Stimulated activated CD8-positive, alpha-beta memory T cell treated with anti-CD3 and anti-CD28 coated beads, Interleukin-7, amount 100 ng/mL, for 1 hour (primary cell): ENCODE measurements at places on chromosomes 3 and 15.

DNA sequence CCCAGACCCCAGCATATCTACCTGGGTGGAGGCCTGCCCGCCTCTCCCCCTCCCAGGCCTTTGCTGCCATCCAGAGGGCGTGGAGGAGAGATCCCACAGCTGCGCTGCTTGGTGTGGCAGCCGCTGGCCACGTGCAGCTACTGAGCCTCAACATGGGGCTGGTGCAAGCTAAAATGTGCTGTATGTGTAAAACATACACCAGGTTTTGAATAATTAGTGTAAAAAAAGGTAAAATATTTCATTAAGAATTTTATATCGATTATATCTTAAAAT, 95.8 kb downstream of the SEC22A start:
- DNase-seq: no peak

DNA sequence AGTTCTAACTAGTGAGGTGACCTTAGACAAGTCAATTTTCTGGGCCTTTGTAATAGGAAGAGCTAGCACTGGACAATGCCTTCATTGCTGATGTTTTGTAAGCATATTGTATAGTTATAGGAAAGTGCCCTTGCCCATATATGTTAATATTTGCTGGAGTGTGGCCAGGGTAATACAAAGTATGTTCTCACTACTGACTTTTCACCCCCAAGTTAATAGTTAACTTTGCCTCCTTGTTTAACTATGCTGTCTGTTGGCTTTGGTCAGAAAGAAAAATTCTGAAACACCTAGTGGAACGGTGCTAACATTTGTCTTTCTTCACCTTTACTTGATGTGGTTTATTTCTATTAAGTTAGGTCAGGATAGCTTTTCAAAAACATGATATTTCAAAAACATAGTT, 287.4 kb upstream of the CTNNB1 start:
- DNase-seq: no peak

- no peak for DNase-seq
Observed at GRCh38 chr15:95590533-95591044, 739.9 kb upstream of the NR2F2 start.

DNA sequence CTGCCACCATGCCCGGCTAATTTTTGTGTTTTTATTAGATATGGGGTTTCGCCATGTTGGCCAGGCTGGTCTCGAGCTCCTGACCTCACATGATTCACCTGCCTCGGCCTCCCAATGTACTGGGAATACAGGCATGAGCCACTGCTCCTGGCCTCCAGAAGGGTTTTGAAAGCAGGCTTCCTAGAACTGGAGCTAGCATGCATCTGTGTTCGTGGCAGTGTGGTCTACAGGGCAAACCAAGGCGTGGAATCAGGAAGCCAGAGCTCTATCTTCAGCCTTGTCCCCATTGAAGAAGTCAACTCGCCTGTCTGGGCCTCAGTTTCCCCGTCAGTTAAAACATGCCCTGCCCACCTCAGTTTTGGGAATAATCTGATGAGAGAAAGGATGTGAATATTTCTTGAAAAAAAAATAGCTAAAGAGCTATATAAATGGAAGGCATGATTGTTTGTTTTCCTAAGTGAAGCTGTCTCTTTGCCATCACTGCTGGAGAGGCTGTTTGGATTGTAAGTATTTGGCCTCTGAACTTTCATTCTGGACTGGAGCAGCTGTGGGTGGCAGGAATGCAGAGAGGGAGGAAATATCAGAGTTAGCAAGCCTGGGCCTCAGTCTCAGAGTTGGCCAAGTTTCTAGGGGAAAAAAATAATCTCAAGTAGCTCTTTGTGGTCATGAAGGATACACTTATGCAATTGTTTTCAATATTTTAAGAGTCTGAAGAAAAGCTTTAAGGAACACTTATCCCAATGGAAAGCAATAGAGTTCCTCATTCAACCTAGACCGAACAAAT, 36.5 kb upstream of the UACA start:
- no peak for DNase-seq

GRCh38 chr15:57158589-57158988, 217.7 kb upstream of the CGNL1 start:
- DNase-seq: no peak

GRCh38 chr3:17301271-17301670, 416.5 kb downstream of the PLCL2 start:
- DNase-seq: no peak

GRCh38 chr3:64852738-64853137, 164.9 kb upstream of the ADAMTS9 start:
- DNase-seq: no peak

- DNase-seq: no peak
Observed at GRCh38 chr15:44199393-44199792, 4.3 kb upstream of the FRMD5 start.

GRCh38 chr3:48588230-48588629, 6.9 kb downstream of the COL7A1 start:
- DNase-seq: no peak

GRCh38 chr3:48919215-48920138, 835 bp downstream of the ARIH2 start:
- no peak for DNase-seq

- DNase-seq: no peak
Observed at GRCh38 chr3:46851364-46852333, 11.6 kb downstream of the MYL3 start.

GRCh38 chr15:32919749-32920414, 202.1 kb downstream of the GREM1 start:
- no peak for DNase-seq

DNA sequence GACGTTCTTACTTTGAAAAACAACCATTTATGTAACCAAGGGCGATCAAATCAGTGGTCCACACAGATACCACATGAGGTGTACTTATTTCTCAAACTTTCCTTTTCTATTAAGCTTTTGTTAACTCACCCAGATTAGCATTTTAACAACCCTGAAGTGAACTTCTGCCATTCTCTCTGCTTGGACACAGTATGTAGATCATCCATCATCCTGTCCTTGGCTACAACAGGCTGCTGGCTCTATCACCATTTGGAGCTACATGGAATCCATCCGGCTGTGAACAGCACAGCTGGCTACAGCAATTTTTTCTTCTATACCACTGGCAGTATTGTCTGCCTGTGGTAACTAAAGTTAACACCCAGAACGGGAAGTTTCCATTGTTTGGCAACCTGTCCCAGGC, 4.4 kb downstream of the SEMA6D start:
- no peak for DNase-seq

- no peak for DNase-seq
Observed at GRCh38 chr3:136075811-136076210, 110.3 kb downstream of the PPP2R3A start.

DNA sequence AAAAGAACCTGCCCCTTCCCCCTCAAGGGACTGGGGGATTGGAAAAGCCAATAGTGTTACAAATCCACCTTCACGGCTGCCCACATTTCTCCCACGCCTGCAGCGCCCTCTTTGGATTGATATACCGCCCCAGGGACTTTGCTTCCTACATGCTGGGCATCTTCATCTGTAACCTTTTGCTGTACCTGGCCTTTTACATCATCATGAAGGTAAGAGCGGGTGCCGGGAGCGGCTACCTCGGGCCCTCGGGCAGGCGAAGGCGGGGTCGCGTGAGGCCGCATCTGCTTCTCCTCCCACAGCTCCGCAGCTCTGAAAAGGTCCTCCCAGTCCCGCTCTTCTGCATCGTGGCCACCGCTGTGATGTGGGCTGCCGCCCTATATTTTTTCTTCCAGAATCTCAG, 73.1 kb downstream of the USF3 start:
- no peak for DNase-seq

GRCh38 chr3:108804437-108804836, 18.1 kb upstream of the TRAT1 start:
- no peak for DNase-seq

GRCh38 chr3:196471551-196471950, 32.0 kb downstream of the RNF168 start:
- DNase-seq: no peak

DNA sequence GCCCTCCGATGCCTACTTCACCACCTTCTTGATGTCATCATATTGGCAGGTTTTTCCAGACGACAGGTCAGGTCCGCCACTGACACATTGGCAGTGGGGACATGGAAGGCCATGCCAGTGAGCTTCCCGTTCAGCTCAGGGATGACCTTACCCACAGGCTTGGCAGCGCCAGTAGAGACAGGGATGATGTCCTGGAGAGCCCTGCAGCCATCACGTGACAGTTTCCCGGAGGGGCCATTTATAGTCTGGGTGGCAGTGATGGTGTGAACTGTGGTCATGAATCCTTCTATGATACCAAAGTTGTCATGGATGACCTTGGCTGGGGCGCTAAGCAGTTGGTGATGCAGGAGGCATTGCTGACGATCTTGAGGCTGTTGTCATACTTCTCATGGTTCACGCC, 68.5 kb downstream of the ZNF609 start:
- DNase-seq: no peak

- no peak for DNase-seq
Observed at GRCh38 chr3:141389703-141390102, 21.4 kb downstream of the ZBTB38 start.

DNA sequence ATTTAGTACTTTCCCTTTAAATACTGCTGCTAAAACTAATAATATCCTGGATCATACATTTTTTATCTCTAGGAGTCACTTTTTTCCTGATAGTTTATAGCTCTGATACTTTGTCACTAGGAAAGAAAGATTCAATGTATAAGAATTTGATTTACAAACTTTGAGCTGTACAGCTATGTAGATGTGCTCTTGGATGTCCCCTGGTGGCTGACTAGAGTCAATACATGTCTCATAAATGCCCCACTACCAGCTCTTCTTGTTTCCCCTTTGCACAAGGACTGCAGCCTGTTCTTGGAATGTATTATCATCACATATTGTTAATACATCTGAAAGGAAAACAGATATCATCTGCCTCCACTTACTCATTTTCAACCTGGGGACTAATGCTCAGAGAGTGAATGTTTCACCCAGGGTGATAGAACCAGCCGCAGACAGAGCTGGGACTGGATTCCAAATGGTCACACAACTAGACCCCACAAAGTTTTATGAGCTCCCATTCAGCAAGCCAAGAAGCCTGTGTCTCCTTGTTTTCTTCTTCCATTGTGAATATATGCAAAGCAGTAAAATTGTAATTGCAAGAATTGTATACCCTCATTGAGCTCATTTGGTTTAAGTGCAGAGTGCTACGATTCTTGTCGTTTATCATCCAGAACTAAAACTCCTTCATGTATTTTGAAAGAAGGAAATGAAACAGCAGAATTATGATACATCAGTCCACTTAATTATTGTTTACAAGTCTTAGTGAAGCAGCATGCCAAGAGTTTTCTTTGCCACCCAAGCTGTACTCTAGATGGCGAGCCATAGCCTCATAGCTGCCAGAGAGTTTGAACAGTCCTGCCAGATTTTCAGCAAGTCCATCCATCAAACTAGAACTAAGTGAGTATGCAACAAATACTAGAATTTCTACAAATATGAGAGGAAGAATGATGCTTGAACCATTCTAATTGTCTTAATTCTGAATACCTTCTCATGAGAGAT, 261.6 kb upstream of the LMCD1 start:
- DNase-seq: no peak

GRCh38 chr15:39736412-39737195, 46.0 kb downstream of the FSIP1 start:
- DNase-seq: no peak

DNA sequence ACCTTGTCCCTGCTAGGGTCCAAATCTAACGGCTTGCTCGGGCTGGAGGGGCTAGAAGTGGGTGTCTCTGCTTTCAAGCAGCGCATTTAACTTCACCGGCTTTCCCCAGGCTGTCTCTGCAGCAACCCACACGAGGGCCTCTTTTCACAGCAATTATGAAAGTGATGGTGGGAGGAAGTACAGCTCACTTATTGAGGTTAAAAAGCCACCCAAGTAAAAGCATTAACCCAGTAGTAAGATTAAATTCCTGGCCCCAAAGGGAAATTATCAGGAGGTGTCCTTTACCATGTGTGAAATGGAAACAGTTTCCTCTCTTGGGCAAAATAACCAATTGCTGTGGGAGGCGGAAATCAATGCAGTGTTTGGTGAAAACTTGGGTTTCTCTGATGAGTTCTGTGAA, 41.1 kb downstream of the NGRN start:
- no peak for DNase-seq

DNA sequence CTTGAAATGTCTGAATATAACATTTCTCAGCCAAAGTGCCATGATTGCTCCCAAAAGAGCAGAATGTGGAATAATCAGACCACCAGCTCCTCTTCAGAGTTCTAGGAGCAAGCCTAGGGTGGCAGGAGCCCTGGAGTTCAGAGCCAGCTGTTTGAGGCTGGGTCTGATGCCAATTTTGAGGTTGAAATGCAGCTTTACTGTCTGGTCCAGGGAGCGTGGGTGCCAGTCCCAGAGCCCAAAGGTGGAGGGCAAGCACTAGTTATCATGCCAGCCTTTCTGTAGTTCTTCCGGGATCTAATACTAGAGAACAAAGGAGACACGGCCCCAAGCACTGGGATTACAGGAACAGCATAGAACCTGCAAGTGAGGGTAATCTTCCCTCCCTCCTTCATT, 69.3 kb downstream of the TNFAIP8L3 start:
- no peak for DNase-seq

DNA sequence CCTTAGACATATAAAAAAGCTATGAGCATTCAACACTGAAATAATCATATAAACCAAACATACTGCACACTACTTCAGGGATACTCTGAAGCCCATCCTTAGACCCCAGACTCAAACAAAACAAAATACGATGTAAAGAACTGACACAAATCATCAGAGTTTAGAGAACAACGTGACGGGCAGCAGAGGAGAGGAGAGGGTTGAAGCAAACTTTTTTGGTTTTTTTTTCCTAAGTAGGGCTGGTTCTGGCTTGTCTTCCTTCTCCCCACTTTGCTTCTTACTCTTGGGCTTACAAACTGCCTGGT, 34.7 kb downstream of the GAP43 start:
- DNase-seq: no peak

- DNase-seq: no peak
Observed at GRCh38 chr3:123411340-123412040, 37.4 kb downstream of the ADCY5 start.

GRCh38 chr15:94587113-94587512, 355.8 kb downstream of the MCTP2 start:
- no peak for DNase-seq

- no peak for DNase-seq
Observed at GRCh38 chr15:25238716-25239470, 199.9 kb downstream of the UBE3A start.

DNA sequence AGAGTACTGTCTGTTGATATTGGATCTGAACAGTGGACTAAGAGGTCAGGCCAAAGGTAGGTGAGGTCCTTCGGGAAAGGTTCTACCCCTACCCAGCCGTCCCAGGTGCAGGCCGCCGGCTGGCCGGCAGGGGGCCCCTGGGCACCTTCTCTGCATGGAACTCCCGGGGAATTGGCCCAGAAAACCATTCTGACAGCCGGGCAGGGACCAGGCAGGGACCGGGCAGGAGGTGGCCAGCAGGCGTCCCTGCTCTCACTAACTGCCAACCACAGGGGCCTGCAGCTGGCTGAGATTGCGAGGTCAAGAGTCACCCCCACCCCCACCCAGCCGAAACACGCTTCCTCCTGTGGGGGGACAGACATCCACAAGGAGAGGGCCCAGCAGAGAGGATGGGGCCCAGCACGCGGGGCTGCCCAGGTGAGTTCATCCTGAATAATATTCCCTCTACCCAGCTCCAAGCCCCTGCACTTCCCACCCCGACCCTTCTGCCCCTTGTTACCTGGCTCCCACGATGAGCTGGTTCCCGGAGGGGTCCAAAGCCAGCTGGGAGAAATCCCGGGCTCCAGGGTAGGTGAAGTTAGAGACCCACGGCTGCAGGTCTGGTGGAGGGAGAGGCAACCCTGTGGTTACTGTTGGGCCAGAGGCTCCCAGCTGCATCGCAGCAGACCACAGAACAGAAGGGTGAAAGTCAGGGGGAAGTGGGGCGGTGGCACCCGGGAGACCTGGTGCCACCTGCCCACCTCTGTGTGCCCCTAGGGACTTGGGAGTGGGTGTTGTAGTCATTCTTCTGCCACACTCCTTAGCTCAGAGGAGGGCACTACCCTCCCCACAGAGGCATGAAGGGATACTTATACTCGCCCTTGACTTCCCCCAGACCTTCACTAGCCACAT, 84.4 kb downstream of the SEMA5B start:
- DNase-seq: no peak
